ENCODE measurements at places on chromosomes 1 and 21.

GRCh38 chr1:21261551-21262292 lies 28.5 kb downstream of the ECE1 start:
- peaks cover 13% of the 10 kb centered on the region for H3K36me3 ChIP-seq
- H3K4me1 ChIP-seq = peaks cover 53% of the 10 kb centered on the region
- DNase-seq = peak; percentile 93
- no peaks in the 10 kb centered on the region for H3K27me3 ChIP-seq

GRCh38 chr1:220224611-220225124 lies 47.6 kb downstream of the RAB3GAP2 start:
- H3K36me3 ChIP-seq = no peaks in the 10 kb centered on the region
- H3K4me1 ChIP-seq = no peaks in the 10 kb centered on the region
- no peak overlapping the region for H3K27ac ChIP-seq
- DNase-seq = no peak

DNA sequence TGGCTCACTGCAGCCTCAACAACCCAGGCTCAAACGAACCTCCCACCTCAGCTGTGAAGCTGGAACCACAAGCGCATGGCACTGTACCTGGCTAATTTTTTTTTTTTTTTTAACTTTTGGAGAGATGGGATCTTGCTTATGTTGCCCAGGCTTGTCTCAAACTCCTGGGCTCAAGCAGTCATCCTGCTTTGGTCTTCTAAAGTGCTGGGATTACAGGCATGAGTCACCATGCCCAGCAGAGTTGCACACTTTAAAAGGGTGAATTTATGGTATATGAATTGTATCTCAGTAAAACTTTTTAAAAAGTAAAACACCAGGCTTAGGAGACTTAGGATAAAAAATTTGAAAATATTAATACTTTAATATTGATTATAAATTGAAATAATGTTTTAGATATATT lies 99.1 kb downstream of the CLEC20A start:
- H3K36me3 ChIP-seq = no peaks in the 10 kb centered on the region
- H3K4me1 ChIP-seq = no peaks in the 10 kb centered on the region
- DNase-seq = peak; percentile 24
- H3K27ac ChIP-seq = no peak overlapping the region

DNA sequence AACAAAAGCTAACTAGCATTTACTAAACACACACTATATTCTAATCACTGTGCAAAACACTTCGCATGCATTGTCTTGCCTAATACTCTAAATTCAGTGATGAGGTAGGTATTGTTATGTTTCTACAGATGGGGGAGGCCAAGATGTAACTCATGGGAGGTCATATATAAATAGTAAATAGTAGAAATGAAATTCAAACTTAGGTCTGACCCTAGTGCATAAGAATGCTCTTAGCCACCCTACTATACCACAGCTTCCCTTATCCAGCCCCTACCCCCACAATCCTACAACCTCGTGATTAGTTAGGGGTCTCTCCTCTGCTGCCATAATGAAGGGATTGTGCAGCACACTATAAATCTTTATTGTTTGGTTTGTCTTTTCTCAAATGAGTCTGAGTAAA lies 3.3 kb downstream of the PFDN2 start:
- no peak overlapping the region for H3K4me3 ChIP-seq
- H3K27me3 ChIP-seq = no peaks in the 10 kb centered on the region
- H3K27ac ChIP-seq = no peak overlapping the region
- peaks cover 15% of the 10 kb centered on the region for H3K4me1 ChIP-seq
- DNase-seq = peak; percentile 34
- peaks cover 2% of the 10 kb centered on the region for H3K36me3 ChIP-seq

- no peak overlapping the region for H3K4me3 ChIP-seq
- H3K27ac ChIP-seq = no peak overlapping the region
- H3K36me3 ChIP-seq = no peaks in the 10 kb centered on the region
Observed at GRCh38 chr1:81430236-81430938, 370.3 kb upstream of the ADGRL2 start.

- H3K27me3 ChIP-seq = no peaks in the 10 kb centered on the region
- no peak overlapping the region for H3K27ac ChIP-seq
- H3K4me1 ChIP-seq = peaks cover 3% of the 10 kb centered on the region
- no peak for DNase-seq
Observed at GRCh38 chr1:40734882-40735628, 43.6 kb downstream of the NFYC start.

DNA sequence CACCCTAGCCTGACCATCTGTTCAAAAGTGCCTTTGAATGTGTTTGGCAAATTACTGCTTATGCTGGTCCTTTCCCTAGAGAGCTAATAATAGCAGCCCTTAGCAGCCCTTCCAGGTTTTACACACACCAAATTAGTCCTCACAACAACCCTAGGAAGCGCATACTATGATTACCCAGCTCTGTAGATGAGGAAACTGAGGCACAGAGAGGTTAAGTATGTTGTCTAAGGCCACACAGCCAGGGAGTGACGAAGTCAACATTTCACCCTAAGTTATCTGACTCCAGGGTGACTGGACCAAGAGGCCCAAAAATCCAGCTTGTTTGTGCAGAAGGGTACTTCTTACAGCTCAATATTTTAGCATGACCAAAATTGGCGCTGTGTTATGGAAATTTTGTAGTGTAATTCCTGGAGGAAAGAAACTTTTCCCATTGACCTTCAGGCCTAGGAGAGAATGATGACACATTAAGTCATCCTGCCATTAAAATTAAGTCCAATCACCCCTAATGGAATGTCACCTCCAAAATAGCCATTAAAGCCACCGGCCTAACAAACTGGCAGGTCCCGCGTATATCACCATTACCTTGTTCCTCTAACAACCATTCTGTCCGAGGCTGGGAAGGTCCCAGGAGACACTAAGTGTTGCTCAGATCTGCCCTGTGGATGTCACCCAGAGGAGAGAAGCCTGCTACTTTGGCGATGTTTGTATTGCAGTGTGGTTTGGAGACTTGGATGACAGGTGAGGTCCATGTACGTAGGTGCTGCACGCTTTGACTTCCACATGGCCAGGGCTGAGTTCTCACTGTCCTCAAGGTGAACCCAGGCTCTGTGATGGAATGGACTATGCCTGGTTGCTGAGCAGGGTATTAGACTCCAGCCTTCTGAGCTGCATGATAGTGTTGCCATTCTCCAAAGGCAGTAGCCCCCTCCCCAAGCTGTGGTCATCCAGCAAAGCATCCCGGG lies 258.3 kb downstream of the TOMM20 start:
- no peaks in the 10 kb centered on the region for H3K27me3 ChIP-seq
- H3K36me3 ChIP-seq = no peaks in the 10 kb centered on the region
- H3K4me1 ChIP-seq = peaks cover 11% of the 10 kb centered on the region
- no peak overlapping the region for H3K4me3 ChIP-seq
- no peak overlapping the region for H3K27ac ChIP-seq
- no peak for DNase-seq

DNA sequence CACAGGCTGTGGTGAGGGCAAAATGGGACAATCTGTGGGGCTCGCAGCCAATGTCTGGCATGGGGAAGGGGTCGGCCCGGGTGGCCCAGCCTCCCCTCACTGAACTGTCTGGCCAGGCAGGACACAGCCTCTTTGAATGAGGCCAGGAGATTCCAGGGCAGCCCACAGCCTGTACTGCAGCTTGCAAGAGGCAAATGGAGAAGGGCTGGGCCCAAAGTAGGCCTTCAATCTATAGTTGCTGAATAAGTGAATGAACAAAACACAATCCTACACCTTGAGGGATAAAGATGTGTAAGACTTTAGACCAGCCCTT lies 23.2 kb downstream of the SLC27A3 start:
- no peaks in the 10 kb centered on the region for H3K27me3 ChIP-seq
- DNase-seq = no peak
- H3K27ac ChIP-seq = no peak overlapping the region
- H3K4me1 ChIP-seq = no peaks in the 10 kb centered on the region
- H3K4me3 ChIP-seq = no peak overlapping the region

- no peak overlapping the region for H3K4me3 ChIP-seq
- no peak for DNase-seq
- no peak overlapping the region for H3K27ac ChIP-seq
- no peaks in the 10 kb centered on the region for H3K4me1 ChIP-seq
Observed at GRCh38 chr1:12372761-12373160, 142.9 kb downstream of the VPS13D start.

DNA sequence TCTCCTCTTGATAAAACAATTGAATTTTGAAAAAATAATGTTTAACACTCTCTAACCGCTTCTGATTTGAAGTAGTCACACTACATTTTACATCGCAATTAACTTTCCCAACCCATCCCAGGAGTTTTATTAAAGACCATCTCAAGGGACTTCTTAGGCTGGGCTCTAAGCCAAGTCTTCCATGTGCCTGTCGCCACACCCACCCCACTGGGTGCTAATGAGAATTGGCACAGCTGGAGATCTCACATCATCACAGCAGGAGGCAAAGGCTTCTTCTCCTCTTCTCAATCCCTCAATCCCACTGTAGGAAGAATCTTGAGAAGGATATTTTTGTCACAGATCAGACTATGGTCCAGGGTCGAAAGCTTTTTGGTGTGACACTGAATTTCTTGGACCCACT lies 328.9 kb downstream of the NUF2 start:
- no peak for DNase-seq
- no peaks in the 10 kb centered on the region for H3K27me3 ChIP-seq
- no peak overlapping the region for H3K27ac ChIP-seq
- no peak overlapping the region for H3K4me3 ChIP-seq
- no peaks in the 10 kb centered on the region for H3K36me3 ChIP-seq
- H3K4me1 ChIP-seq = no peaks in the 10 kb centered on the region

- no peak overlapping the region for H3K4me3 ChIP-seq
- H3K27ac ChIP-seq = no peak overlapping the region
- H3K36me3 ChIP-seq = no peaks in the 10 kb centered on the region
- peaks cover 43% of the 10 kb centered on the region for H3K27me3 ChIP-seq
- H3K4me1 ChIP-seq = peaks cover 7% of the 10 kb centered on the region
- peak; percentile 79 for DNase-seq
Observed at GRCh38 chr1:921011-921837, 2.5 kb upstream of the SAMD11 start.

- peaks cover 3% of the 10 kb centered on the region for H3K4me1 ChIP-seq
- H3K4me3 ChIP-seq = no peak overlapping the region
- DNase-seq = no peak
- H3K27ac ChIP-seq = no peak overlapping the region
Observed at GRCh38 chr1:30526652-30527345, 196.6 kb downstream of the MATN1 start.

DNA sequence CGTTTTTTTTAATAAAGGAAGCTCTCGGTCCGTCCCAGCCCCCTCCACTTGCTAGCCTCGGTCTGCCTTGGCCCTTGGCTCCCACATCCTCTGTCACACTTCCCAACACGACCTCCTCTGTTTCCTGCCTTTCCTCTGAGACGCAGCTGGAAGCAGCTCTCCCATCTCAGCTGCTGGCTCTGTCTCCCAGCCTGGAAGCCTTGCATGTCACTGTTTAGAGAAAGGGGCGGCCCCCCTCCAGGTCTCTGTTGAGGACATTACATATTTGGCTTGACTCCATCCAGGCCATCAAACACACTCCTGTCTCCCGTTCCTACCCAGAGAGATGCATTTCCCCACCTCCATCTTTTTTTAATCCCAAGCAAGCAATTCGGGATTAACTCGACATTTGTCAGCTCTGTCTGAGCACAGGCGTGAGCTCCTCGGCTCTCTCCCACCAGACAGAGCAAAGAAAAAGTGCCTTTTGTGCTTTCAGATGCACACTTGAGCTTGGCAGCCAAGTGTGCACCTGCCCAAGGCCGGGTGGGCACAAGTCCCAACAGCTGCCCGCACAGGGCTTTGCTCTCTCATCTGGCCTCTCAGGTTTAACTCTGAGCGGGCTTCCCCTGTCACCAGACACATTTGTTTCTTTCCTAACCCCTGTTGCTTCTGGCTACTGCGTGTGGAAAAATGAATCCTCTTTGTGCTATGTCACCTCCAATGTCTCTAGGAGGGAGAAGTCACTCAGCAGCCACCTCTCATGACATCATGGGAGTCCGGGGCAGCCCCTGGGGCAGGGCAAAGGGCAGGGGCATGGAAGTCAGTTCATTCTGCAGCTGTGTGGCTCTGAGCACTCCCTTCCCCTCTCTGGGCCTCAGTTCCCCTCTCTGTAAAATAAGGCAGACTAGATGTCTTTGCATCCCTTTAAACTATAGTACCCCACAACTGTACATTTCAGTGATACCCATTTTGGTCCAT lies 108.3 kb downstream of the KCND3 start:
- no peak for DNase-seq
- no peaks in the 10 kb centered on the region for H3K4me1 ChIP-seq
- no peak overlapping the region for H3K4me3 ChIP-seq
- no peaks in the 10 kb centered on the region for H3K27me3 ChIP-seq
- no peaks in the 10 kb centered on the region for H3K36me3 ChIP-seq

DNA sequence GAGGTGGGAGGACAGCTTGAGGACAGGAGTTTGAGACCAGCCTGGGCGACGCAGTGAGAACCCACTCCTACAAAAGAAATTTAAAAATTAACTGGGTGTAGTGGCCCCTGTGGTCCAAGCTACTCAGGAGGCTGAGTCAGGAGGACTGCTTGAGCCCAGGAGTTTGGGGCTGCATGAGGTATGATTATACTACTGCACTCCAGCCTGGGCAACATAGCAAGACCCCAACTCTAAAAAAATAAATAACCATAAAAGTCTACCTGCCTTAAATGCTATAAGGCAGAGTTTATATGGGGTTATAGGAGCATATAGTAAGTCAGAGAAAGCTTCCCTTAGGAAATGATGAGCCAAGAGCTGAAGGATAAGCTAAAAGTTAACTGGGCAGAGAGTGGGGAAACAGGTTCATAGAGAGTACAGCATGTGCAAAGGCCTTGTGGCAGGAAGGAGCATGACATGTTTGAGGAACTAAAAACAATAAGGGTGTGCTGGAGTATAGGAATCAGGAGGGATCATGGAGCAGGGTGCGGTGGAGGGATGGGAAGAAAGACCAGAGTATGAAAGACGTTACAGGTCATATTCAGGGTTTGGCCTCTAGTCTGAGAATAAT lies 68.3 kb downstream of the ADSS2 start:
- H3K4me3 ChIP-seq = no peak overlapping the region
- peaks cover 7% of the 10 kb centered on the region for H3K4me1 ChIP-seq
- no peak for DNase-seq

DNA sequence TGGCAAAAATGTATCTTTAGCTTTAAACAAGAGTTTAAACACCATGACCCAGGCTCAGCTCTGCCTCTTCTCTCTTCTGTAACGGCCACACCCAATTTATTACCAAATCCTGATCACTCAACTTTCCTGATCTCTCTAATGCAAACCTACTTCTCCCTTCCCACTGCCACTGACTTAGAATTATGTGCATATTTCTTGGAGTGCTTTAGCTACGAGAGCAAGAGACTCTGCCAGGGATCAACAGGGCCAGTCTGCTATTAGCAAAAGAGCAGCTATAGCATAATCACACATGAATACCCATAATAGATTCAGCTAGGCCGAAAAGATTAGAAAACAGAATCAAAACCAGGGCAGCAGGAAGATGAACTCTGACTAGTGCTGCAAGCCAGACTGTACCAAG lies 215.5 kb downstream of the MRPL39 start:
- H3K27me3 ChIP-seq = no peaks in the 10 kb centered on the region
- DNase-seq = no peak
- H3K36me3 ChIP-seq = peaks cover 1% of the 10 kb centered on the region
- no peak overlapping the region for H3K27ac ChIP-seq

GRCh38 chr1:63662056-63662836 lies 69.0 kb downstream of the PGM1 start:
- H3K36me3 ChIP-seq = no peaks in the 10 kb centered on the region
- H3K27ac ChIP-seq = peak overlapping the region; percentile 7
- H3K4me1 ChIP-seq = peaks cover 10% of the 10 kb centered on the region
- DNase-seq = peak; percentile 87
- no peaks in the 10 kb centered on the region for H3K27me3 ChIP-seq
- no peak overlapping the region for H3K4me3 ChIP-seq
